MCF 10A (cell line): ENCODE measurements at places on chromosomes 2 and 18. TPM values are rescaled to one million over a fixed set of nuclear protein-coding genes. Genes with fewer than 3 reads are reported as not detected.
A peak's percentile ranks its signal among the peaks of the same experiment; 100 is the strongest.

DNA sequence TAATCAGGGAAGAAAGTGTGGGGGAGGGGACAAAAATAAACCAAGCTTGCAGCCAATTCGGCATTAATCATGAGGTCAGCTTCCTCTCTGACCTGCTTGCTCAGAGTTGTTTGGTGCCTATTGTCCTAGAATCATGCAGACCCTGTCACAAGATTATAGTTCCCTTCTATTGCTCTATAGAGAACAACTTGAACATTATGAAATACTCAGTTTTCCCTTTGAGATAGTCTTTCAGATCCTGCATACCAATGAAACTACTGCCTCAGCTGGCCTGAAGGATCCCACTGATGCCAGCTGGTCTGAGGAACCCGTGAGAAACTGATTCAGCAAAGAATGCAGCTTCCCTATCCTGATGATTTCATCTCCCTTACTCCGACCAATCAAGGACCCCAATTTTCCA lies 955 bp upstream of the BBS5 start:
- peaks cover 12% of the 10 kb centered on the region for H3K4me1 ChIP-seq
- peak overlapping the region; percentile 90 for H3K4me3 ChIP-seq
- H3K27ac ChIP-seq = peak overlapping the region; percentile 71
- no peak for DNase-seq

DNA sequence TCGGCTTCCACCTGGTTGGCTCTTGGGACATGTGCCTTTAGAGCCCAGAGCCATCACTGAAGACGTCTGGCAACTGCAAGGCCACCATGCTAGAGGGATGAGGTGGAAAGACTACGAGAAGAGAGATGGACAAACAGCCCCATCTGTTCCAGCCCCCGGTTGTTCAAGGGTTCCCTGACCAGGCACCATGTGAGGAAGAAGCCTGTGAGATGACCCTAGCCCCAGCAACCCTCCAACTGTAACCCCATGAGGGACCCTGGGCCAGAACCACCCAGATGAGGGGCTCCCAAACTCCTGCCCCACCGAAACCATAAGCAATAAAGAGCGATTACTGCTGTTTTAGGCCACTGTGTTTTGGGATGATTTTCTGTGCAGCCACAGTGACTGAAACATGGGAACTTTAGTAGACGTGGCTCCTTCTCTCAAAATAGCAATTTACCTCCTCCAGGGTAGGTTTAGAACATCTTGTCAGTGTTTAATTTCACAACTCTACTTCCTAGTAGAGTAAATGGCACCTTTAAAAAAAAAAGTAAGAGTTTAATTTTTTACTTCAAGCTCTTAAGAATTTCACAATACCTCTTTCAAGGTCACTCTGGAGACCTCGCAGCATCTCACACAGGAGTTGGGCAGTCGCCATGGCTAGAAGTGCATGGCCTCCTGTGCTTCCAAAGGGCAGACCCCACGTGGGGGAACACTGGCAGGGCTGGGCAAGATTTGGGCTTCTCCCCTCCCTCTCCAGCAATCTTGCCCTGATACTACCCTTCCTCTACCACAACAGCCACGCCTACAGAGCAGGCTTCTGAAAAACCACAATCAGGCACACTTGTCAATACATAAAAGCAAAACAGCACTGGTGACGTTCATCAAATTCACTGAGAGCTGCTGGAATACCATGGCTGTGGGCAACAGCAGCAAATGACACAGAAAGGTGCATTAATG lies 48.8 kb downstream of the TMEM163 start:
- no peak overlapping the region for H3K27ac ChIP-seq
- H3K27me3 ChIP-seq = peaks cover under 1% of the 10 kb centered on the region
- no peaks in the 10 kb centered on the region for H3K36me3 ChIP-seq
- H3K4me3 ChIP-seq = no peak overlapping the region
- no peak for DNase-seq

GRCh38 chr2:154827286-154827685 lies 128.8 kb downstream of the KCNJ3 start:
- no peak overlapping the region for H3K27ac ChIP-seq
- DNase-seq = no peak
- H3K27me3 ChIP-seq = peaks cover 15% of the 10 kb centered on the region
- no peaks in the 10 kb centered on the region for H3K4me1 ChIP-seq

- no peak overlapping the region for H3K27ac ChIP-seq
- no peak overlapping the region for H3K4me3 ChIP-seq
- H3K4me1 ChIP-seq = no peaks in the 10 kb centered on the region
- no peak for DNase-seq
- H3K27me3 ChIP-seq = no peaks in the 10 kb centered on the region
Observed at GRCh38 chr2:202074324-202074723, 1.3 kb downstream of the KIAA2012 start.

GRCh38 chr2:236026841-236027240 lies 141.3 kb downstream of the GBX2 start:
- no peaks in the 10 kb centered on the region for H3K27me3 ChIP-seq
- no peaks in the 10 kb centered on the region for H3K4me1 ChIP-seq
- no peak for DNase-seq
- no peak overlapping the region for H3K4me3 ChIP-seq
- H3K27ac ChIP-seq = no peak overlapping the region
- peaks cover 10% of the 10 kb centered on the region for H3K36me3 ChIP-seq

- H3K27me3 ChIP-seq = peaks cover 12% of the 10 kb centered on the region
- H3K27ac ChIP-seq = no peak overlapping the region
- no peak for DNase-seq
- peaks cover 14% of the 10 kb centered on the region for H3K4me1 ChIP-seq
- H3K4me3 ChIP-seq = no peak overlapping the region
- peaks cover 4% of the 10 kb centered on the region for H3K36me3 ChIP-seq
Observed at GRCh38 chr2:109105113-109105512, 23.9 kb upstream of the SH3RF3 start.

DNA sequence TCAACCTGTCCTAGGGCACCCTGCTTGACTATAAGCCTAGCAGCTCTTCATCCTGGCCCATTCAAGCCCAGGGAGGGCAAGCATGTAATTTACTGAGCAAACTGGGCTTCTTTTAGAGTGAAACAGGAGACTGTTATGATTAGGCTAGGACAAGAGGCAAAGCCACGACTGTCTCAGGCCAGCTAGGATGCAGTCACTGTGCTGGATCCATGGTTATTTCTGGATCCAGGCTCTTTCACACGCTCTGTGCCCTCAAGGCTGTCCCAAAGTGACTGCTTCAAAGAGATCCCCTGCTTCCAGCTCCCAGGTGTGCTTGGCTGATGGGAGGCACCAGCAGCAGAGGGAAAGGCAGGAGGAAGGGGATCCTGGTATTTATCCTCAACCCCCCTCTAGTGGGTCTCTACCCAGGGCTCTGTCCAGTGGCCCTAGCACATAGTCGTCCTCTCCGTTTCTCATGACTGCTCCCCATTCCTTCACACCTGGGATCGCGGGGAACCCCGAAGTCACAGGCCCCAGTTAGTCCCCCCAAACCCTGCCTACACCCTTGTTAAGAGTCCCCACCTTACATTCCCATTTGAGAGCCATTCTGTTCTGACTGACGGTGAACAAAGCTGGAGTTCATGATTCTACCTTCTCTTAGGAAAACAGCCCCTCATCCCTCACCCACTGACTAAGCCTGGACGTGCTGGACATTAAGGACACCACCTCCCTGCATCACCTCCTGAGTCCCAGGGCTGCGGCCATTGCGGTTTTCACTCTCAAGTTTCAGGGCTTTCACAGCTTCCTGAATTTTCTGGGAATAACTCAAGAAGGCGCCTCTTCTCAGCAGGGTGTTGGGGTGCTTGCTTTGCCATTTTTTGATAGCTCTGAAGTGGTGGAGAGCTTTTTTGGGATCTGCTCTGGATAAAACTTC lies 63.2 kb downstream of the POLR1A start:
- no peaks in the 10 kb centered on the region for H3K27me3 ChIP-seq
- H3K36me3 ChIP-seq = peaks cover 76% of the 10 kb centered on the region
- H3K4me3 ChIP-seq = no peak overlapping the region
- no peak overlapping the region for H3K27ac ChIP-seq

- peaks cover 40% of the 10 kb centered on the region for H3K36me3 ChIP-seq
- no peaks in the 10 kb centered on the region for H3K4me1 ChIP-seq
- H3K4me3 ChIP-seq = no peak overlapping the region
- DNase-seq = no peak
- H3K27ac ChIP-seq = no peak overlapping the region
- no peaks in the 10 kb centered on the region for H3K27me3 ChIP-seq
Observed at GRCh38 chr2:207750345-207750744, 19.4 kb downstream of the FZD5 start.

- DNase-seq = no peak
- H3K36me3 ChIP-seq = no peaks in the 10 kb centered on the region
- no peaks in the 10 kb centered on the region for H3K4me1 ChIP-seq
- no peak overlapping the region for H3K27ac ChIP-seq
Observed at GRCh38 chr2:19207452-19207851, 151.0 kb downstream of the OSR1 start.

DNA sequence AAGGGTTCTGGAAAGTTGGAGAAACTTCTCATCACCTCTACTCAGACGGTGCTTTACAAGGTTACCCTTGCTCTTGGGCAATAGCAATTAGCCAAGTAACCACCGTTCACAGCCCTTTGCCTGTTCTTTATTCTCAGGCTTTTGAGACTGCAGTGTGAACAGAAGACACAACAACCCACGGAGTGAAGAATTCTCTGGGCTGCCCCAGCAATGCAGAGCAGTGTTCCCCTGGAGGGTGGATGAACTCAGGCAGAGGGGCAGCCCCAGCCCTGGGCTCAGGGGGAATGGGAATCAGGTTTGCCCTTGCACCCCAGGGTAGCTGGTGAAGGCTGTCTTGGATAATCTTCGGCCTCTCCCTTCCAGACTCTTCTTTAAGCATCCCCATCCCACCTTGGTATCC lies 69.1 kb downstream of the MCFD2 start:
- no peak overlapping the region for H3K4me3 ChIP-seq
- DNase-seq = peak; percentile 55
- no peaks in the 10 kb centered on the region for H3K36me3 ChIP-seq
- no peaks in the 10 kb centered on the region for H3K27me3 ChIP-seq
- no peak overlapping the region for H3K27ac ChIP-seq
- peaks cover 52% of the 10 kb centered on the region for H3K4me1 ChIP-seq

DNA sequence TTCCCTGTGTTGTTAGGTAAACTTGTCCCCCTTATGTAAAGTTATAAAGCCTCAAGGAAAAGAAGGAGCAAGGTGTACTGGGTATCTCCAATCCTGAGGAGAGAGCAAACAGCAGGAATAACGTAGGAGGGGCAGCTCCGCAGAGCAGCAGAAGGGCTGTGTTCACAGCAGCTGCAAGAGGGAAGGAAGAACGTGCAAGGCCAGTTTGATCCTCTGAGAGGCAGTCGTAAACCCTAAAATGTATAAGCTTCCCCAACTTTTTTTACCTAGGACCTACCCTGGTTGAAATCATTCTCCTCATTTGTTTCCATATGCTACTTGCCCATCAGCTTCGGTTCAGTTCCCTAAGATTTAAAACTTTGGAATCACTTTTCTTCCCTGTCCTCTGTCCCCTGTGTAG lies 51.9 kb upstream of the MAP3K20 start:
- H3K36me3 ChIP-seq = no peaks in the 10 kb centered on the region
- peaks cover 13% of the 10 kb centered on the region for H3K4me1 ChIP-seq
- no peaks in the 10 kb centered on the region for H3K27me3 ChIP-seq
- no peak overlapping the region for H3K27ac ChIP-seq

DNA sequence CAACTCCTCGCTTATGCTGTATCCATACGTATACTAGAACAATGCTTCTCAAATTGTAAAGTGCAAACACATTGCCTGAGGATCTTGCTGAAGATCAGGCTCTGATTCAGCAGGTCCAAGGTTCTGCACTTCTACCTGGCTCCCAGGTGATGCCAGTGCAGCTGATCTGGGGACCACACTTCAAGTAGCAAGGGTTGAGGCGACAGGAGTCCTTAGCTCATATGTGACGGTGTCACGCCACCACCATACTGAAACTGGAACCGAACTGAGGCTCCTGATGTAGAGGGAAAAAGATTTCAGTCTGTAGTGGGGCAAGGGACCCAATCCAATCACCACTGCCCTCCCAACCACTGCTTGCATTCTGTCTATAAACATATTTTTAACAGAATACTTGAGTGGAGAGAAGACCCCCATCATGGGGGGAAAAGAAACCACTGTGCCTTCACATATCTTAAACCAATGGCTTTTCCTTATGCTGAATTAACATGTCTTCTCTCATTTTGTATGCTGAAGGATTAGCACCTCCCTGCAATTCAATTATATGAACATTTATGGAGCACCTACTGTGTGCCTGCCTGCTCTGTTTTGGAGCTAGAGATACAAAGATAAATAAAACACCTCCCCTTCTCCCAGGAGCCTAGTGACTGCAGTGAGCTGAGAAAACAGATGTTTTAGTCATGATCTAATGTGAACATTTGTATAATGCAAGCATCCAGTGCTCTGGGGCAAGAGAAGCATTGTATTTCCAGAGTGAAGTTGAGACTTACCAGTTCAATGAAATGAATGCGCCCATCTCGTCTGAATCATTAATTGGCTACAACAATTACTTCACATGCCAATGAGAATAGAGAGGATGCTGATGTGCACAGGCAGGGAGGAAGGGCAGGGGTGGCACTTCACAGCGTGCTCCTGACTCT lies 6.6 kb upstream of the ASAP2 start:
- no peak for DNase-seq
- H3K4me3 ChIP-seq = no peak overlapping the region
- no peak overlapping the region for H3K27ac ChIP-seq
- H3K36me3 ChIP-seq = no peaks in the 10 kb centered on the region

DNA sequence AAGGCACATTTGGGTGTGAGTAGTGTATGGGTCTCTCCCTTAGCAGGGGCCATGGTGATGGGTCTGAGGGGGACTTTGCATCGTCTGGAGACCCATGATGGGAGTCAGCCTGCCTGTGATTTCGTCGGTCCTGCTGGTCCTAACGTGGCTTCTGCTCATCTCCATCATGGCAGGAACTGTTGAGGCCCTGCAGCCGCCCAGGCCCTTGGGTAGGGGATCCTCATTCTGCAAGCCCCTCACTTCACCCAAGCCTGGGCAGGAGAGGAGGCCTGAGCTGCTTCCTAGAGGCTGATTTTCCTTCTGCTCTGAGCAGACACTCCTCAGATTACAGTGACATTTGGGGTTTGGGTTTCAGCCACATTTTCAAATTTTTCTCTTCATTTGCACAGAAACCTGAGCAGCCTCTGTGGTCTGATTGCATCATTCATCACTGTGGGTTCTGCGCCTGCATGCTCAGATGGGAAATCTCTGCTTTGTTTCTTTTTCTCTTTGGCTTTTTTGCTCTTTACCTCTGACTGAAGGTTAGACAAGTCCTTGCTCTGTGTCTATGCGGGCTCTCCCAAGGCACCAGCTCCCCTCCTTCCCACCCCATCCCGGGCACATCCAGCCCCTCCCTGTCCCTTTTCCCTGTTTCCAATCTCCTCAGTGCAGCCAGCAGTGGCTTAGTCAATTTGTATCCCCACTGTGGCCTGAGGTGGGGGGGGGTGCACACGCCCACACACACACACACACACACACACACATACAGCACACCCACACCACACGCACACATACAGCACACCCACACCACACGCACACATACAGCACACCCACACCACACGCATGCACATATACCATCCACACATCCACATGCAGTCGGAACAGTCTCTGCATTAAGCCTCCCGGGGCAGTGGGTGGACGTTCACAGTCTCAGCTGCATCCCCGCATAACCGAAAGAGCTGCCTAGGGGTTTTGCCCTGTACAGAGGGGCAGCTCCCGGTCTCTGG lies 305.4 kb upstream of the HS6ST1 start:
- no peaks in the 10 kb centered on the region for H3K36me3 ChIP-seq
- no peak overlapping the region for H3K27ac ChIP-seq
- peaks cover 7% of the 10 kb centered on the region for H3K4me1 ChIP-seq
- no peak overlapping the region for H3K4me3 ChIP-seq

The HOXD9 gene
- total RNA-seq = not detected in 2 replicates

The DRC1 gene
- total RNA-seq = not detected in 2 replicates

The GCG gene
- total RNA-seq = not detected in 2 replicates

The PRKAG3 gene
- total RNA-seq = not detected in 2 replicates

The SERPINB10 gene
- not detected in 2 replicates for total RNA-seq

The DYNAP gene
- 0.59 and 0.86 TPM in 2 replicates for total RNA-seq

The ACP1 gene
- total RNA-seq = 132 and 135 TPM in 2 replicates

The OTOS gene
- total RNA-seq = not detected in 2 replicates

The TYW5 gene
- 9.7 and 11.1 TPM in 2 replicates for total RNA-seq

The TBC1D8 gene
- 48.1 and 50.9 TPM in 2 replicates for total RNA-seq

The PLB1 gene
- total RNA-seq = 0.91 and 1.8 TPM in 2 replicates

The DYSF gene
- 2.0 and 2.1 TPM in 2 replicates for total RNA-seq
